Stimulated activated CD8-positive, alpha-beta memory T cell treated with anti-CD3 and anti-CD28 coated beads, Interleukin-4, amount 100 ng/mL, for 1 hour (primary cell): ENCODE measurements at places on chromosomes 11 and 22.

DNA sequence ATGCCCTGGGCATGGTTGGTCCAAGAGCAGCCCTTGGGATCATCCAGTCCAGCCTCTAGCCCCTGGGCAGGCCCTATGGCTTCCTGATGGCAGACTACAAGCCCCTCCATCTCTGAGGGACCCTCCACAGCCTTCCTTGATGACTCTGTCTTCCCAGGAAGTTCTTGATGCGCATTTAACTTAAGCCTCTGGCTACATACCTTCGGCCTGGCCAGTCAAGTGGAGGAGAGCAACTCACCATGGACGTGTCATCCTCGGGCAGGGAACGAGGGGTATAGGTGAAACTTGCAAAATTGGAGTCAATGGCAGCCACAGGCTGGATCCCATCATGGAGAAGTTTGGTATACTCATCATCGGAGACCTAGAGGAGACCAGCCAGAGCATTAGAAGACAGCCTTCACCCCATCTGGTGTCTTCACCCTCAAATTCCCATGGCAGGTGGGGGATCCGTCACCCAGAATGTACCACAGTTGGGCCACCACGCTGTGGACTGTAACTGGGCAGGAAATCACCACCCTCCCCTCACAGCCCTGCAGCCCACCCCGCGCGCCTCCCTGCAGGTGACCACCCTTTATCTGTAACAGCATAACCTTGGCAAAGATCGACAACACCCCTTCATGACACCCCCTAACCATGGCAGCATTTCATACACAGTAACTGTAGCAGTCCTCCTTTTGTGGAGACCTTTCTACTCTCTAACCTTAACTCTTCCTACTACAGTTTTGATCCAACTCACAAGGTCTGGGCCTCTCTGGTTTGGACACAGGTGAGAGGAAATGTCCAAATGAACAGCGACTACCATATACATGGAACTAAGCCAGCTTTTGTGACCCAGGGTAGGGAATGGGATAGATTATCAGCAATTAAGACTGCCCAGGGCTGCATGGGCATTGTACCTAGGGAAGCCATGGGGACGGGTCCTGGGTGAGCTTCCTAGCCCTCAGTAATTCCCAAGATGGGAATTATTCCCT, 91.7 kb downstream of the PDE2A start:
- no peak for DNase-seq

- DNase-seq = peak; percentile 51
Observed at GRCh38 chr22:22877523-22878210, 9.9 kb upstream of the IGLL5 start.

DNA sequence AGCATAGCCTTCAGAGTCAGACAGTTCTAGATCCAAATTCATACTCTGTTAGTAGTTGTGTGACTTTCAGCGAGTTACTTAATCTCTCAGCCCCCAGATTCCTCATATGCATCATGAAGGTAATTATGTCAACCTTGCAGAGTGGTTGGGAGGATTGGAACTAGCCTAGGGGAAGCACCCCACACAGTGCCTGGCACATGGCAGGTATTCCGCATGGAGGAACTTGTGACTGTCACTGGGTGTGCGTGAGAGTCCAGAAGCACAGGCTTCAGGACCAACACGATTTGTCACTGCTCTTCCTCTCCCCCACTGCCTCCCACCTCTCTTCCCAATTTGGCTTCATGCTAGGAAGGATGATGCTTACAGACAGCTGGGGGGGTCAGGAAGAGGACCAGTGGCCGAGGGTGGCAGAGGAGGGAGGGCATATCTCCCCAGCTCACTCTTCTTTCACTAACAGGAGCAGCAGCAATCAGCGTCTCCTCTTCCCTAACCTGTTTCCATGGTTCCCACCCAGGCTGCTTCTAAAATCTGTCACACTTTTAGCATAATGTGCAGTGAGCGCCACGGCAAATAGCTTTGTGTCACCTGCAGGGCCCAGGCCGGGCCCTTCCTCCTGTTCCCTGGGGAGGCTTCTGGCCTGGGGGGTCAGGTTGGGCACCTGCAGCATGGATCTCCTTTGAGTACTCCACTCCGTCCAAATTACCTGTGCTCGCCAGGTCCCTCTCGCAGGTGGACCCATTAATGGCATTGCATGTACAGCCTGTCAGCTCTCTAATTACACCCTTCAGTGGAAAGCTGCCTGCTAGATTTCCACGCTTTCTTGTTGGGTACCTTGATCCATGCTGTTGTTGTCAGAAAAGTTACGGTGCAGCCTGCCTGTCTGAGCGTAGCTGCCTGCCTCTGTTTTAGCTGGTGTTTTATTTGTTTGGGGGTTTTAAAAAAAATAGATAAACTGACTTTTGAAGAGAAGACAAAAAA, 400.4 kb downstream of the NXPE2 start:
- DNase-seq = no peak

DNA sequence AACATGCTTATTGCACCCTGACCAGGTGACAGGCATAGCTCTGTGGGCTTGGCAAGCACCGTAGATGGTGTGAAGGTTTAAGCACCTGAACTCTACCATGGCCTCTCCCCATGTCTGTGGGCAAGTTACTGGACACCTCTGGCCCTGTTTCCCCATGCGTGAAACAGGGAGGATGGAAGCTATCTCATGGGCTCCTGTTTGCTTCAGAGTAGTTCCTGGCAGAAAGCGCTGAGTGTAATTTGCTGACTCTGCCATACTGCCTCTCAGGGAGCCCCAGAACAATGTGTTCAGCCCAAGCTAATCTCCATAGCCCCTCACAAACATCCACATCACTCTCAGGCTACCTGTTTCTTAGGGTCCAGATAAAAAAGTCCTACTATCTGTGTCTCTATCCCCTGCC, 2.4 kb downstream of the CBX6 start:
- DNase-seq = no peak

DNA sequence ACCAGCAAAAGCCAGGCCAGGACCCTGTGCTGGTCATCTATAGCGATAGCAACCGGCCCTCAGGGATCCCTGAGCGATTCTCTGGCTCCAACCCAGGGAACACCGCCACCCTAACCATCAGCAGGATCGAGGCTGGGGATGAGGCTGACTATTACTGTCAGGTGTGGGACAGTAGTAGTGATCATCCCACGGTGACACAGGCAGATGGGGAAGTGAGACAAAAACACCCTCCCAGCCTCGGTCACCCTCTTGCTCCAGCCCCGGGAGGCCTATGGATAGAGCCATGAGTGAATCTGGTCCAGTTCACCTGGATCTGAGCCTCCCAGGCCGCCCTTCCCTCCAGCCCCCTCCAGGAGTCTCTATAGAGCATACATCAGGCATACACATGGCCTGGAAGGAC, 115.2 kb upstream of the IGLL5 start:
- no peak for DNase-seq

- no peak for DNase-seq
Observed at GRCh38 chr11:97890466-97890865, 1130.3 kb upstream of the CNTN5 start.

GRCh38 chr11:68956142-68956541, 24.6 kb downstream of the MRGPRD start:
- DNase-seq = no peak

DNA sequence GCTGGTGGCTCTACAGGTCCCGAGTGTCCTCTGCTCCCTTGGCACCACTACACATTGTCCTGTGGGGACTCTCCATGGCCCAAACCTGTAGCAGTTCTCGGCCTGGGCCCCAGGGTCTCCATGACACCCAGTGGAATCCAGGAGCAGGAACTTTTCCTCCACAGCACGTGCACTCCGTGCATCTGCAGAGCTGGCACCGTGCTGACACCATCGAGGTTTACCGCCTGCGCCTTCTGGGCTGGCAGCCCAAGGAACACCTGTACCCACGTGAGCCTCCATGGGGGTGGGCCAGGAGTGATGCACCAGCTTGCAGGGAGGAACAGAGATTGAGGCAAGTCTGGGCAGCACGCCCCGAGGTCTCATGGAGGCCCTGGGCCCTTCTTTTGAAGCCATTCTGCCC, 25.2 kb downstream of the TSPAN32 start:
- no peak for DNase-seq

- no peak for DNase-seq
Observed at GRCh38 chr11:123159183-123159857, 35.7 kb downstream of the CLMP start.

DNA sequence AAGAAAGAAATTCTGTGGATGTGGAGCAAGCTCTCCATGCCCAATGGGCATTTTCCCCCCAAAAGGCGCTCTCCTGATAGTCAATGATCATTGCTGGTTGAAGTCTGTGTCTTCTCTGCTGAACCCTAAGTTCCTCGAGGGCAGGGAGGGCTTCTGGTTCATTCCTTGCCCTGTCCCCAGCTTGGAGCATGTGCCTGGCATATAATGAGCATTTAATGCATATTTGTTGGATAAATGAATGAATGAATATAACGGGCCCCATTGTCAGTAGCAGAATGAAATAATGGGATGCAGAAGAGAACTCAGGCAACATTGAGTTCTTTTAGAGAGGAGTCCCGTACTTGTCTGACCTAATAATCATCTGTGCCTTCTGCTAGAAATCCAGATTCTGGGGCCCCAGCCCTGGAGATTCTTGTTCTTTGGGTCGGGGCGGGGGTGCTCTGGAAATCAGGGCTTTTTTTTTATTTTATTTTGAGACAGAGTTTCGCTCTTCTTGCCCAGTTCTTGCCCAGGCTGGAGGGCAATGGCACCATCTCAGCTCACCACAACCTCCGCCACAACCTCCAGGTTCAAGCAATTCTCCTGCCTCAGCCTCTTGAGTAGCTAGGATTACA, 64.4 kb downstream of the CD82 start:
- DNase-seq = no peak

DNA sequence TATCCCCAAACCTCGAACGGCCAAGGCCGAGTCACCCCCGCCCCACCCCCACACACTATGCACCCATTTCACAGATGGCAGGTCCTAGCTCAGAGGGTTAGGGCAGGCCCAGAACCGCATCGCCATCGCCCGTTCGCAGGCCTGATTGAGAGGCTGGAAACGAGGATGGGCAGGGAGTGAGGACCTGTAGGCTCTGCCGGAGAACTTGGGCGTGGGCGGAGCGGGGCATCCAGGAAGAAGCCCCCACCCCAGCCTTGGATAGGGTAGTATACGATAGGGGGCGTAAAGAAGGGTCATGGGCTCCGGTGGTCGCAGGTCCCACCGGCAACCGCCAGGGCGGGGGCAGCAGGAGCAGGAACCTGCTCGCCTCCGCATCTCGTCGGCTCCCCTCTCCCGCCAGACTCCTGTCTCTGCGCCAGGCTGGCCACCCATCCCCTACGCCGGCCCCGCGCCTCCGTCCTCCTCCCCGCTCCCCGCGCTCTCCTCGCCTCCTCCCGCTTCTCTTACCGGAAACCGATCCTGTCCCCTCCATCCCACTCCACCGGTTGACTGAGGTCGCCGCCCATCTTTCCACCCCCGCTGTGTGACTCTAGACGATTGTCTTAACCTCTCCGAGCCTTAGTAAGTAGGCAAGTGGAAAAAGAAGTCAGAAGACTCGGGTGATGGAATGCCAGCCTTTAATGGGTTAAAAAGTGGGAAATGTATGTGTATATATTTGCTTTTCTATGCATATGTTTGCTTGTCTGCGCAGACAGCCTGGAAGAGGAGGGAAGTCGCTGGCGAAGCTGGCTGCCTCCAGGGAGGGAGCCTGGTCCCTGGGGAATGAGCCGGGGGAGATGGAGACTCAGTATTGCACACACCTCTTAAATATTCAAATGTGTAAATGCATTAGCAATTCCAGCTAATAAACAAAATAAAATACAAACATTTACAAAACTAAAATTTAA, 52.8 kb downstream of the CYTH4 start:
- DNase-seq = no peak

DNA sequence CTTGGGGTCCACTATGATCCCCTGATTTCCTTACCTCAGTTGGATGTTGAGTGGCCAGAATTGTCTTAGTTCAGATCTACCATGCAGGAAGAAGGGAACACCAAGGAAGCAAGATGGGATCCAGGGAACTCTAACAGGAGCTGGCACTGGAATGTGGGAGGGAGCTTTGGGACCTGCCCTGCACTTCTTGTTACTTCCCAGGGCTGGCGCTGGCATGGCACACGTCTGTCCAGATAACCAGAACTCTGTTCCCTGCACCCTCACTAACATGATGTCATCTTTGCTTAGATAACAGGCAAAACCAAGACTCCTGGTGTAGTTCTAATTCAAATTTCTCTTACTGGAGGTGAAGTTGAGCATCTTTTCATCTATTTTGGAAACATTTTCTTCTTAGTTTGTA, 550.0 kb downstream of the MN1 start:
- DNase-seq = no peak
